ENCODE measurements at places on chromosomes 7 and 10. TPM values are rescaled to one million over a fixed set of nuclear protein-coding genes. Genes with fewer than 3 reads are reported as not detected.

DNA sequence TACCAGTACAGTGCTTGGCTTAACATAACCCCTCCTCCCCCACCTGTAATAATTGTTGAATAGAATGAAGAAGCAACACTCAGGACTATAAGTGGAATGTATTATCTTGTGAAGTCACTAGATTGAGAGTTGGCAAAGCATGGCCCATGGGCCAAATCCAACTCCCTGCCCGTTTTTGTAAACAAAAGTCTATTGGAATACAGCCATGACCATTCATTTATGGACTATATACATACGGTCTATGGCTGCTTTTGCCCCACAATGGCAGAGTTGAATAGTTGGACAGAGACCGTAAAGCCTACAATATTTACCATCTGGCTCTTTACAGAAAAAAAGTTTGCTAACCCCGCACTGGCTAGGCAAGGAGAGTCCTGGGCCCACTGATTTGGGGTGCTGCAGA, 48.1 kb upstream of the CYCS start:
- no peaks in the 10 kb centered on the region for H3K4me1 ChIP-seq
- H3K4me3 ChIP-seq, result no peak overlapping the region
- no peak for DNase-seq
- no peak overlapping the region for H3K27ac ChIP-seq
- H3K27me3 ChIP-seq, result no peaks in the 10 kb centered on the region

The KLF14 gene
- total RNA-seq, result not detected

The KIAA1549 gene
- 0.85 TPM for total RNA-seq

DNA sequence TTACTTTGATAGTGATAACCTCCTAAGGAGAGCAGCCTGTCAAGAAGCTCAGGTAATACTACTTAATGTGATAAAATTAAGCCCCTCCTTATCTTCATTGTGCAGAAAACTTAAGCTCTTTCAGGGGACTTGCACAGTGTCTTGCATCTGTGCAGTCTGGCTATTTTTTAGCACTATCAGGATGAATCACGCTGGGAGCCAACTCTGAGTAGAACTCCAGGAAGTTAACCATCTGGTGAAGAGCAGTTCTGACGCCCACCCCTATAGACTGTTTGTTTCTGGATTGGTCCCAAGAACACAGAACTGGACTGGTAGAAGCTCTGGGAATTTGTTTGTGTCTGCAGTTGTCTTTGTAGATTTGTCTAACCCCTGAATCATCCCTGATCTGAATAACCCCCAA, 41.9 kb downstream of the AGK start:
- H3K4me1 ChIP-seq, result no peaks in the 10 kb centered on the region
- H3K36me3 ChIP-seq, result no peaks in the 10 kb centered on the region
- no peak for DNase-seq
- H3K27me3 ChIP-seq, result no peaks in the 10 kb centered on the region
- H3K4me3 ChIP-seq, result no peak overlapping the region

DNA sequence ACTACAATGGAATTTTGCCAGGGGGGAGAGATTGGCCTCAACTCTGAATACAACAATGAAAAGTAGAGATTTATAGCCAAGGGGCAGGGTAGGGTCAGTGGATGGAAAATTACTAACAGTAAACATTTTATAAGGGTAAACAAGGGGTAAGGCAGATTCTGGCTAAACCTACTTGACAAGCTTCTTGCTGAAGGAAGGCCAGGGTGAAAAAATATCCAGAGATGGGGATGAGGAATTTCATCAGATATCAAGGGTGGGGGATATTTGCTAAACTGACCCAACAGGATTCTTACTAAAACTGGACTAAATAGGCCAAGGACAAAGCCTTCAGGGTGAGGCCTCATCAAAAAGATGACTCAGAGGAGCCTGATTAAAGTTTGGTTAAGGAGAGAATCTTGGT, 156.3 kb downstream of the RTKN2 start:
- DNase-seq, result no peak
- H3K4me1 ChIP-seq, result no peaks in the 10 kb centered on the region
- no peak overlapping the region for H3K4me3 ChIP-seq
- no peak overlapping the region for H3K27ac ChIP-seq
- H3K36me3 ChIP-seq, result no peaks in the 10 kb centered on the region
- no peaks in the 10 kb centered on the region for H3K27me3 ChIP-seq

The OR2A42 gene
- total RNA-seq, result 0.11 TPM

DNA sequence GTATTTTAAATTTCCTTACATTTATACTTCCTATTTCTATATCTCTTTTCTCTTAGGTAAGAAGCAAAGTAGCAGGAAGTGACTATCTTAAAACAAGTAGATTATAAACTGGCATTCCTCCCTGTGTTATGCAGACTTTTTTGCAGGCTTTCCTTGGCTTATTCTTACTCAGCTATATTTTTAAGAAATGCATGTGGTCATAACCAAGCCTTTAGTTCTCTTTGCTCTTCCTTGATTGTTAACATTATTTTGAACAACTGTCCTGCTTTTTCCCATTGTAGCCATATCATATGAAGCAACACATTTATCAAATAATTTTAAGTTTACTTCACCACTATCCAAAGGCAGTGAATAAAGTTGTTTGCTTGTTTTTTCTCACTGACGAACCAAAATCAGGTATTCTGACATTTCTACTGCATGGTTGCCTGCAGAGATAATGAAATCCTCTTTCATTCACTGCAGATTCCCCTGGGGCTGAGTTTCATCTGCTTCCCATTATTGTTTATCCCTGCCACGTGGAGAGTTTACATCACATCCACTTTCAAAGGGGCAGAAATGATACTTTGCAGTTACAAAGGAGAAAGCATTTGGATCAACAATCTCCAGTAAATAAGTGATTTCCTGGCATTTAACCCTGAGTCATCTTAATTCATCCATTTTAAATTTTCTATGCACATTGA, 389.9 kb upstream of the SEMA3C start:
- DNase-seq, result no peak
- no peaks in the 10 kb centered on the region for H3K27me3 ChIP-seq
- no peak overlapping the region for H3K27ac ChIP-seq
- H3K4me3 ChIP-seq, result no peak overlapping the region
- no peaks in the 10 kb centered on the region for H3K36me3 ChIP-seq

The GBX1 gene
- not detected for total RNA-seq

- no peak for DNase-seq
- no peaks in the 10 kb centered on the region for H3K4me1 ChIP-seq
- H3K27me3 ChIP-seq, result no peaks in the 10 kb centered on the region
- H3K27ac ChIP-seq, result no peak overlapping the region
- no peak overlapping the region for H3K4me3 ChIP-seq
Measured at GRCh38 chr10:8487346-8487745, 432.9 kb downstream of the GATA3 start.

DNA sequence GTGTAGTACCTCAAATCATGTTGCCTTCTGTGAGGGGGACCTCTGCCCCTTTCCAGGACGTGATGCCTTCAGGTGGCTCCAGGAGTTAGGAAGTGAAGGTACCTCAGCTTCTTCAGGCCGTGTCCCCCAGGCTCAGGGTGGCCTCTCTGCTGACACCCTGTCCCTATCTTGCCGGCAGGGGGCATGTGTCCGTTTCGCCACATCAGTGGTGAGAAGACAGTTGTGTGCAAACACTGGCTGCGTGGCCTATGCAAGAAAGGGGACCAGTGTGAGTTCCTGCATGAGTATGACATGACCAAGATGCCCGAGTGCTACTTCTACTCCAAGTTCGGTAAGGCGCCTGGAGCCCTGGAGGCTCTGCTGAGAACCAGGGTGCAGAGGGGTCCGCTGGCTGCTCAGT, 9.2 kb downstream of the CPSF4 start:
- H3K27me3 ChIP-seq, result no peaks in the 10 kb centered on the region
- H3K36me3 ChIP-seq, result peaks cover 79% of the 10 kb centered on the region
- DNase-seq, result no peak
- no peak overlapping the region for H3K27ac ChIP-seq
- H3K4me1 ChIP-seq, result no peaks in the 10 kb centered on the region
- H3K4me3 ChIP-seq, result no peak overlapping the region

The CCDC146 gene
- total RNA-seq, result 3.6 TPM

The SLC35G1 gene
- total RNA-seq, result 3.5 TPM

DNA sequence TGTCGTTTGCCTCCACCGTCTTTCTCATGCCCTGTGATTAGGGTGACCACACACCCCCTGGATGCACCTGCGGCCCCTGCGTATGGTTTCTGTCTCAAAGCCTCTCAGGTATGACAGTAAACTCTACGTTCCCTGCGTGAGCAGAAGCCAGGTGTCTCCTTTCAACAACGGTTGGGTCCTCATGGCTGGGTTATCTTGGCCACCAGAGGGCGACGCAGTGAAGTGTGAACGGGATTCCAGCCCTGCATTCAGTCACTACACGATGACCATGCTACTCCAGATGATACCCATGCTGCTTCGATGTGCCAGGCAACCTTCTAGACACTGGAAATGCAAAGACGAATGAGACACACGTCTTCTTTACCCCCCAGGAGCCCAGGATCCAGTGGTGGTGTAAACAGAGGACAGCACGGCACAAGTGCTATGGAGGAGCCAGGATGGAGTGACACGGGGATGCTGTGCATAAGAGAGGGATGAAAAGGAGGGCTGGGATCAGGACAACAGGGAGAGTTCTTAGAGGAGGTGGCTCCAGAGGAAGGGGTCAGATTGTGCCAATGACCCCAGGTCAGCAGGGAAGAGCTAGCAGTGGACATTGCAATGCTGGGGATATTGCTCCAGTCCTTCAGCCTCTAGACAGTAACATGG, 228.1 kb upstream of the PFKP start:
- DNase-seq, result no peak
- no peaks in the 10 kb centered on the region for H3K27me3 ChIP-seq
- H3K27ac ChIP-seq, result no peak overlapping the region
- no peaks in the 10 kb centered on the region for H3K36me3 ChIP-seq

The SPDYE9 gene
- not detected for total RNA-seq

The SEMA3A gene
- 3.6 TPM for total RNA-seq

DNA sequence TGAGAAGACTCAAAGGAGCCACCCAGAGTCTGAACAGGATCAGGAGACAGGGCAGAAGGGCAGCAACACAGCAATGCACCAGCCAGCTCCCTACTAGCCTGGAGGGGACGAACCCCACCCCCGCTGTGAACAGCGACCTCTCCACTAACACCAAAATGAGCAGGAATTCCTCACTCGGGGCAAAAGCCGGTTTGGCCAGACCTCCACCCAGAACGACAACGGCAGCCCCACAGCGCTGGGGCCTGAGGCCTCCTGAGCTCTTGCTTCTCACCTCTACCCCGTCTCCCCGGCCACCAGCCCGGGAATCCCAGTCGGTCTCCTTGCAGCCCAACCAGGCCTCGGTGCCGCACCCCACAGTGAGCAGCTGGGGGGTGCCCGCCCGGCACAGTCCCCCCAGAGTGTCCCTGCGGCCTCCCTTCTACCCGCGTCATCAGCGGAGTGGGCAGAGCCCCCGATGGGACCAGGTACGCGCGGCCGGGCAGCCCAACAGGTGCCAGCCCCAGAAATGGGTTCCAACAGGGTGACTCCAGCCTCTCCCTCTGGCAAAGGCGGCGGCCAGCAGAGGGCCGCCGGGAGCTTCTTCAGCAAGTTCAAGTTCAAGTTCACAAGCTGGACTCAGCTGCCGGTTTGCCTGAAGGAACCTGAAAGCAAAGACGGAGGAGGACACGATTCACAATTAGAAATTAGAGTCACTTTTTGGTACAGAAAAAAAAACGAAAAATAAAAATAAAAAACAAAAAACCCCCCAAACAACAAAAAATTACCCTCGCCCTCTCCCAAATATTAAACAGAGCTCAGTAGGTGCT, 129.0 kb downstream of the MARCHF5 start:
- H3K27ac ChIP-seq, result no peak overlapping the region
- H3K36me3 ChIP-seq, result no peaks in the 10 kb centered on the region
- no peaks in the 10 kb centered on the region for H3K4me1 ChIP-seq
- DNase-seq, result peak; percentile 70

- H3K4me3 ChIP-seq, result no peak overlapping the region
- H3K36me3 ChIP-seq, result no peaks in the 10 kb centered on the region
- DNase-seq, result no peak
- peaks cover 72% of the 10 kb centered on the region for H3K4me1 ChIP-seq
Measured at GRCh38 chr7:139772873-139773272, 4.9 kb downstream of the HIPK2 start.
